ENCODE measurements at places on chromosomes 4 and X.
A peak's percentile ranks its signal among the peaks of the same experiment; 100 is the strongest.

- DNase-seq: no peak
Observed at GRCh38 chr4:88573995-88574394, 18.3 kb upstream of the HERC3 start.

- no peak for DNase-seq
Observed at GRCh38 chr4:117063961-117064696, 21.2 kb downstream of the TRAM1L1 start.

DNA sequence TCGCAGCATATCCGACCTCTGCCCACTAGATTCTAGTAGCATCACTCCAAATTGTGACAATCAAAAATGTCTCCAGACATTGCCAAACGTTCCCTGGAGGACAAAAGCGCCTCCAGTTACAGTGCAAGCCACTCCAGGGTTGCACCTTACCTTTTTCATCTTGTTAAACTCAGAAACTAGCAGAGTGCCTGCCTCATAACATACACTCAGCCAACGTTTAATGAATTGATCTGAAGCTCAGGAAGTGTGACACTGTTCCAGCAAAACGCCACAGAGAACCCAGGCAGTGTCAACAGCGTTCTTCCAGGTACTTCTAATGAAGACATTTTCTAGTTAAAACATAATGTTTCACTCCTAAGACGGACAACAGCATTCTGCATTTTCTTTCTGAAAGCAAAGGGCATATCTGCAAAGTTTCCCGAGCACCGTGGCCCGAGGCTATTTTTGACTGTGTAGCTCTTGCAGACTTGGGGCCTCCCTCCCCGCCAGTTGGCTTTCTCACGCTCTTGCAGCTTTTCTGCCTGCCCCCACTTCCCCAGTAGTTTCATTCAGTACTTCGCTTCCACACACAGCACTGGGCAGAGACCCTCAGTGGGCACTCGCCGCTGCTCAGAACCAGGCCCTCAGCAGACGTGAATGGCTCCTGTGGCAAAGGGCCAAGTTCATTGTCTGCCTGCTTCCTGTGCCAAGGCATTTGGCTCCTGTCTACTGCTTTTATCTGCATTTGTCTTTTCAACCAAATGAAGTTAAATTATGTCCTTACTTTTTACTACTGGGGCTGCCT lies 133.4 kb upstream of the TTC29 start:
- no peak for DNase-seq

- no peak for DNase-seq
Observed at GRCh38 chr4:168099195-168099594, 6.9 kb downstream of the ANXA10 start.

DNA sequence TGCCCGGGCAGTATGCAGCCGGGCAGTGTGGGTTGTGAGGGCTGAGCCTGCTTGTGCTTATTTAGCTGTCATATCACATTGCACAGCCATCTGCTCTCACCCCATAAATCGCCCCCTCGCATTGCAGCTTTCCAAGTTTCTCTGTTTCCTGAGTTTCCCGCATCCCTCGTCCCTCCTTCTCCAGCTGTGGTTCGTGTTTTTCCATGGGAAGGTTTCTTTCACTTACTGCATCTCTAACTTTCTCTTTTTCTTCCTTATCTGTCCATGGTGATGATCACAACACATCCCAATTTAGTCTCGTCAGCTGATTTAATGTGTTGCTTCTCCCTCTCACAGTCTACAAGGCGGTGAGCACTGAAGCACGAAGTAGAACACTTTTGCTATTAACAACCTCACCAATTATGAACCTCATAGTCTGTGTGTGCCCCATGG lies 118.1 kb downstream of the ENPP6 start:
- no peak for DNase-seq

GRCh38 chr4:98150092-98150761 lies 7.0 kb upstream of the STPG2 start:
- DNase-seq: no peak

GRCh38 chr4:6402566-6403399 lies 69.6 kb downstream of the PPP2R2C start:
- DNase-seq: no peak

- DNase-seq: no peak
Observed at GRCh38 chr4:169906104-169906503, 120.1 kb downstream of the MFAP3L start.

DNA sequence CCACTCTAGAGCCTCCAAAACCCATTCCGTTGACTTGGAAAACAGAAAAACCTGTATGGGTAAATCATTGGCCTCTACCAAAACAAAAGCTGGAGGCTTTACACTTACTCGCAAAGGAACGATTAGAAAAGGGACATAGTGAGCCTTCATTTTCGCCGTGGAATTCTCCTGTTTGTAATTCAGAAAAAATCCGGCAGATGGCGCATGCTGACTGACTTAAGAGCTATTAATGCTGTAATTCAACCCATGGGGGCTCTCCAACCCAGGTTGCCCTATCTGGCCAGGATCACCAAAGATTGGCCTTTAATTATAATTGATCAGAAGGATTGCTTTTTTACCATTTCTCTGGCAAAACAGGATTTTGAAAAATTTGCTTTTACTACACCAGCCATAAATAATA lies 60.8 kb downstream of the ZNF732 start:
- DNase-seq: peak; percentile 71

DNA sequence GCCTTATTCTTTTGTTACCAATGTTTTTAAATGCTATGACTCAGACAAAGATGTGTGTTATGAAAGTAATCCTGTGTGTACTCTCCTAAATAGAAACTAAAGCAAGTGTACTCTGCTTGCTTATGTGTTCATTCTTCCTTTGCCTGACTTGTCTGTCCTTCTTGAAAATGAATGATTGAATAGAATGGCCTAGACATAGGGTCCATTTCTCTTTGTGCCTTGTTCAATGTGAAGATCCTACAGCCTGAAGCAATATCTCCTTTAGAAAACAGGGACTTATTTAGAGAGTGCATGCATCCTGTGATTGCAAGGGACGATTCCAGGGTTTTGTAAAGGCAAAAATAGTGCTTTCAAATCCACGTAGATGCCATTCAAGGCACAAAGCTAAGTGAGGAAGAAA lies 343.6 kb upstream of the TACR3 start:
- DNase-seq: no peak

GRCh38 chr4:77579406-77580076 lies 26.1 kb upstream of the CXCL13 start:
- DNase-seq: no peak

GRCh38 chrX:15926622-15927021 lies 72.0 kb upstream of the AP1S2 start:
- DNase-seq: no peak

GRCh38 chr4:183596067-183596757 lies 62.8 kb downstream of the RWDD4 start:
- no peak for DNase-seq

DNA sequence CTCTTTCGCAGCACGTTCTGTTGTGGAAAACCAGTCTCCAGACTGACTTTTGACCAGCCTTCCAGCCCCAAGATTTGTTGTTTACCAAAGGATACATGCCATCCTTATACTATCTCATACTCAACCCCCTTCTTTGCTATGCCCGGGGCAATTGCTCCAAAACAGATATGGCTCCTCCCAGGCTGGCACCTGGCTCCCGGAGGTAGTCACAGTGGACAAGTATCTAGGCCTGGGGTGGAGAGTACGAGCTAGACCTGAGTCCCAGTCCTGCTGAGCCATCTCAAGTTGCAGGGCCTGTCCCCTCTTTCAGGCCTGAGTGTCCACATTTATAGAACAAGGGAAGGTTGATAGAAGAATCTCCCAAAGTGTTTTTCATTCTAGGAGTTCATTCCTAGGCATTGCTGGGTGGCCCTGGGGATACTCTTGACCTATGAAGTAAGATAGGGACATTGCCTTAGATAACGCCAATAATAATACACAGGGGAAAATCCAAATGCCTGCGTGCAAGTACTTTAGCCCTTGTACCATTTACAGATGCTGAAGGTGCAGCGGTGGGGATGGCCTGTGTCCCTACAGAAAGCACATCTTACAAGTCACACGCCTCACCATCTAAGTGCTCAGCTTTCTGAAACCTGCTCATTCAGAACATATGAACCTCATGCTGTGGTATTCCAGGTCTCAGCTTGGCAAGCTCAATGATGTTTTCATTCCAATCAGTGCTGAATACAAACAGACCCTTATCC lies 136.7 kb upstream of the MAMLD1 start:
- no peak for DNase-seq

GRCh38 chr4:17605236-17605635 lies 9.2 kb upstream of the MED28 start:
- no peak for DNase-seq

DNA sequence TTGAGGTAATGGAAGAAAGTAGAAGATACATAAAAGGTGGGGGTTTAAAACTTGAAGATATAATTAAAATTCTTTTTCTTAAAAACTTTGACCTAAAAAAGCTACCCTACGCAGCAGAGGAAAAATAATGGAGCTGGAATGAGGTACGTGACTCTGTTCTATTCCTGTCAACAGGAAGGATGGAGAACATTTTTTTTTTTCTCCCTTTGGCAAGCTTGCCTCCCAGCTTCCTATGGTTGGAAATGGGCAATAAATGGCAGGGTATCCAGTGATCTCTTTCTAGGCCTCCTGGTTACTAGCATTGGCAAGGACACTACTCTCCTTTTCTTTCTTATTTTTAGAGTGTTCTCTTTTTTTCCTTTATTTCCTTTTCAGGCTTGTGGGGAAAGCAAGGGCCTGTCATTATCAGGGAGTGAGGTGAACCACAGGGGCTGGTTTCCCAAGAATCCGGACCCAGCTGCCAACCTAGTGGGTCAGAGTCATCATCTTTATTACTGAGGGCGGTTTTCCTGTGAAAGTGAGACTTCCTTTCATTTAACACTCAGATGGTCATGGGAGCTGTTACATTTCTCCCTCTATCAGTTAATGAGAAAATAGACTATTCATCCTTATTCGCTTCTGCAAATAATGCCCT lies 224.6 kb downstream of the SPRY1 start:
- DNase-seq: no peak

DNA sequence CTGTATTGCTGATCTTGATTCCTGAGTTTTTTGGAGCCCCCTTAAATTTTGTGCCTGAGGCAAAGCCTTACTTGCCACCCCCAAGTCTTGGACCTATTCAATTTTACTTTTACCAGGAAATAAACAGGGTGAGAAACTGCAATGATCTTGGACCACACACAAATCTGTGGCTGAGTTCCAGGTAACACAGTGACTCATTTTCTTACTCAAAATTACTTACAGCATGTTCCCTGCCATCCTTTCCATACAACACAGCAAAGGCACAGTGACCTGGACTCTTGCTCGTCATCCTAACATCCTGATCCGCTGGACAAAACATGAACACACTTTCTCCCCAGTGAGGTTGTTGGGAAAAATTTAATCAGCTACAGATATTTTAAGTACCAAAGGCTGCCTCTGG lies 60.7 kb upstream of the S100G start:
- DNase-seq: no peak

DNA sequence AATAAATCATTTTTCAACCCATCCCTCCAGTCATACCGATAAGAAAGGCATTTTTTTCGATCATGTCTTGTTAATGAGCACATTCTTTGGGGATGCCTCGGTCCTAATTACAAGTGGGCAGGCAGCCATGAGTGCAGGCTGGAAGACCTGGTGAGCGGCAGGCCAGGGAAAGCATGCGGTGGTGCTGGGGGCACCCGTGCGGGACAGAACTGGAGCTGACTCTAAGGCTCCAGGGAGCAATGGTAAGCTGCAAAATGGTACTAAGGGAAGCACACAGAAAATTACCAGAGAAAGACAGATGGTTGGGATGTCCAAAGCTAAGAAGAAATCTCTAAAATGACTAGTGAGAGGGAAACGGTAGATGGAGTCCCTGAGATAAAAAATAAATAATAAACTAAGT lies 411.0 kb upstream of the AGA start:
- no peak for DNase-seq

DNA sequence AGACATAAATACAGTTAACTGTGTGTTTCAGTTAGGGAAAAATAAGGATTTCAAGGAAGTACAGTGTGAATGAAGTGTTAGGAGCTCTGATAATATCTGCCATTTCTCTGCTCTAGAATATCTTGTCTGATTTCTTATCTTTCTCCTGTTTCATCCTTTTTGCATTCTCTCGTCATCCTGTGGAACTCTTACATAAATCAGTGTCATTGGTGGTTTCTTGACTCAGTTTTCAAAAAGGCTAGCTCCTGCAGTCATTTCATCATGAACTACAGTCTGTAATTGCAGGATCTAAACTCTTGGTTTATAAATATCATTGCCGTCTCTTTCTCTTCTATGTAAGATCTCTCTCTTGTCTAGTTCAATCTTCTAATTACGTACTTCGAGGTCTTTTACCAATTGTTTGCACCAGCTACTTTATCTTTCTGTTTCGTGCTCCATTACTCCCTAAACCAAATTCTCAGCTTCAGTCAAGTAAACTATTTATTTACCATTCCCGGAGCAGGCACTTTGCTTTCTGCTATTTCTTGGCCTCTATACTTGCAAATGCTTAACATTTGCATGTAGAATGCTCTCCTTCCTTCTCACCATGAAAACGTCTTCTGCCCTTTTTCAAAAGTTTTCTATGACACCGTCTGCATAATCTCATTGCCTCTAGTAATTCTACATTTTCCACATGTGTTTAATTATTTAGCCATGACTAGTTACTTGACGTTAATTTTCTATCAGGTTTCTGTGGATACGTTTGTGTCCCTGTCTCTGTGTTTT lies 294.0 kb downstream of the TENM3 start:
- DNase-seq: no peak

- DNase-seq: no peak
Observed at GRCh38 chr4:19177616-19178015, 1074.1 kb upstream of the SLIT2 start.

DNA sequence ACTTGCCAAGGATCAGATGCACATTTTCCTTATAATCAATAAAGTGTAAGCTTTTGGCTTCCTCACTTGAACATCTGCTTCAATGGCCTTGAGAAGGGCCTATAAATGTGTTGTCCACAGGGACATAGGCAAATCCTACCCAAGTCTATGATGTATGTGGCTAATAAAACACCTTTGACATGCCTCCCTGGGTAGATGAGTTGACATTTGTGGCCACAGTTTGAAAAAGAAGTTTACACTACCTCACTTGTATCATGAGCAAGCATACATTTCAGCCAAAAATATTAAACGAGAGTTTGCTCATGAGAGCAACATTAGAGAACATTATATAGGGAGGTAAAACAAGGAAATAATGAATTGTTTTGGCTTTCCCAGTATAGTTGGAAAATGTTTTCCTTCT lies 1067.7 kb downstream of the C4orf33 start:
- no peak for DNase-seq

DNA sequence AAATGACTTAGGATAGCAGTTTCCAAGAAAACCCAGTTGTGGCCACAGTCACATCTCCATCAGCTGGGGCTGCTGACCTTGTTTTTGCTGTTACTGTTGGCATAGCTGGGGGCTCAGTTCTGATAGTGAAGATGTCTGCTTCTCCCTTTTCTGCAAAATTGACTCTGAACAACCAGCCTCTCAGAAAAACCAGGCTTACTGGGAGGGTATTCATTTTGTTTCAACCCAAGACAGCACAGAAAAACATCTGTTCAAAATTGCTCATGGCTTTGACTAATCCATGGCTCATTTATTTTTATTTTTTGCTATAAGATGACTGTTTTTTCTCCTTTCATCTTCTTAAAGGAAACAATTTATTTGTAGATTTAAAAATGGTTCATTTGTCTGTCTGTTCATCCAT lies 53.1 kb downstream of the RASL11B start:
- no peak for DNase-seq
